ENCODE measurements at places on chromosomes 7 and 10.

GRCh38 chr7:44323381-44324203 is 1.8 kb downstream of the CAMK2B start:
- no peak for DNase-seq

- DNase-seq, result no peak
Measured at GRCh38 chr10:34320265-34320664, 494.8 kb downstream of the PARD3 start.

- no peak for DNase-seq
Measured at GRCh38 chr7:27526611-27527347, 135.9 kb downstream of the HIBADH start.

GRCh38 chr10:69576334-69577011 is 3.3 kb upstream of the NEUROG3 start:
- DNase-seq, result no peak

- no peak for DNase-seq
Measured at GRCh38 chr10:132195366-132196075, 8.8 kb downstream of the DPYSL4 start.

GRCh38 chr10:102230264-102230860 is 4.3 kb downstream of the ELOVL3 start:
- no peak for DNase-seq

- DNase-seq, result no peak
Measured at GRCh38 chr7:112990624-112991023, 96.0 kb downstream of the GPR85 start.

GRCh38 chr7:2614631-2615330 is 17.0 kb upstream of the TTYH3 start:
- DNase-seq, result no peak

DNA sequence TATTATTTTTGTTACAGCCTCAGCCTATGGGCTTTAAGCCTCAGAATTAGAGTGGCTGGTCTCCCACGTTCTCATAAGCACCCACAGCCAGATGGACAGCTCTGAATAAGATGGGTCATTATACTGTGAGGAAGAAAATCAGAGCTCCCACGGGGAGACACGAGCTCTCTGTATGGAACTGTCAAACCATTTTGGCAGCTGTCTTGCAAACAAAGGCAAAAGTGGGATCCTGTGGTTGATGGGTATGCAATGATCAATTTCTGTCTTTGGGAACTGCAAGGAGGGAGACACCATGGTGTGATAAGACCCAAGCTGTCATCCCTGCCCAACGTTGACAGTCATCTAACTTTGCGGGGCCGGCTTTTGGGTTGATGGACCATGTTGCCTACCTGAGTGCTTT is 614.3 kb downstream of the TYW1 start:
- DNase-seq, result no peak

DNA sequence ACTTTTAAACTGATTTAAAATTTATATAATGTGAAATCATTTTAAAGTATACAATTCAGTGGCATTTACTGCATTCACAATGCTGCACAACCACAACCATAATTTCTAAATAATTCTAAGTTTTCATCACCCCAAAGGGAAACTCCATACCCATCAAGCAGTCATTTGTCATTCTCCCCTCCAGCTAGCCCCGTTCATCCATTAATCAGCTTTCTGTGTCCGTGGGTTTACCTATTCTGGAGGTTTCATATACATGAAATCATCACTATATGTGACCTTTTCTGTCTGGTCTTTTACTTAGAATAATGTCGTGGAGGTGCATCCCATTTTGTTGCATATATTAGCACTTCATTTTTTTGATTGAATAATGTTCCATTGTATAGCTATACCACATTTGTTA is 214.1 kb downstream of the ADK start:
- no peak for DNase-seq

DNA sequence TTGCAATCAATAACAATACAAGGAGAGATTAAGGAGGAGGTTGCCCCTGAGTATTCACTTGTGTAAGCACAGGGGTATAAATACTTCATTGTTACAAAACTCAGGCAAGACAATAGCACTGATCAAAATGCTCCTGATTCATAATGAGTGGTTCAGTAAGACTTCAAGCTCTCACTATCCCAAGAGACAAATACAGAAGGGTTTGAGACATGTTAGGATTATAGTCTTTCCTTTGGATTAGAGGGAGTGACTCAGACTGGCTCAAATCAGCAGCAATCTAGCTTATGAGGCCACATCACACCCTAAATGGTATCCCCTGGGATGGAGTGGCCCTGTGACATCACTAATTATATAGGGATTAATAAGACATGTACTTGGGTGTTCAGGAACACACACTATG is 167.2 kb upstream of the HGF start:
- no peak for DNase-seq

All from Ammon's horn (tissue), 1 donor.